ENCODE measurements at places on chromosomes 7 and 10. TPM values are rescaled to one million over a fixed set of nuclear protein-coding genes. Genes with fewer than 3 reads are reported as not detected.

GRCh38 chr10:93437086-93437945 is 44.8 kb downstream of the MYOF start:
- DNase-seq: peak; percentile 98

- peak; percentile 60 for DNase-seq
Measured at GRCh38 chr7:116713918-116714317, 41.9 kb downstream of the MET start.

GRCh38 chr7:136009488-136010079 is 32.4 kb upstream of the MTPN start:
- peak; percentile 27 for DNase-seq

DNA sequence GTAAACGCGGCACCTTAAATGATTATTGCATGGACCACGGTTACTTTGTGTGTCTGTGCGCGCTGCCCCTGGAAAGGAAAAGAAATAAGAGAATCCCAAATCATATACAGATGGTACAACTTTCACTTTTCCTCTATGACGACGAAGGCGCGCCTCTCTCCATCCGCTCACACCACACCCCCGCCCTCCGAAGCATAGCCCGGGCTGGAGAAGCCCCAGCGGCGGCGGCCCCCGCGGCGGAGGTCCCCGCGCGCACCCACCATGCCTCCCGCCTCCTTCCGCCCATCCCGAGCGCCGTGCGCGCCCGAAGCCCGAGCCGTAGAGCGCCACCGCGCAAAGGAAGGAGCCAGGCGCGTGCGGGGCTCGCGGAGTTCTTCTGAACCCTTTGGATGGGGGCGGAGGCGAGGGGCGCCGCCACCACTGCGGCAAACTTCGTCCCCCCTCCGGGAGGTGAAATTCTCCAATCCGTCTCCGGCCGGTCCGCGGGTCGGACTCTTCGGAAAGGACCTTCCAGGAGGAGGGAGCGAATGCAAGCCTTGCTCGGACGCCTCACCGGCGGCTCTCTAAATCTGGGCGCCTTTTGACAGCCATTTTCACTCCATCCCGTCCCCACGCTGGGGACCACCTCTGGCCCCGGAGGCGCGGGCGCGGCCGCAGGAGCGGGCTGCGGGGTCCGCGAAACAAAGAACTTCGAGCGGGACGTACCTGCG is 588 bp downstream of the GLI3 start:
- peak; percentile 55 for DNase-seq

GRCh38 chr7:51013861-51014511 is 231.3 kb upstream of the GRB10 start:
- DNase-seq: no peak

DNA sequence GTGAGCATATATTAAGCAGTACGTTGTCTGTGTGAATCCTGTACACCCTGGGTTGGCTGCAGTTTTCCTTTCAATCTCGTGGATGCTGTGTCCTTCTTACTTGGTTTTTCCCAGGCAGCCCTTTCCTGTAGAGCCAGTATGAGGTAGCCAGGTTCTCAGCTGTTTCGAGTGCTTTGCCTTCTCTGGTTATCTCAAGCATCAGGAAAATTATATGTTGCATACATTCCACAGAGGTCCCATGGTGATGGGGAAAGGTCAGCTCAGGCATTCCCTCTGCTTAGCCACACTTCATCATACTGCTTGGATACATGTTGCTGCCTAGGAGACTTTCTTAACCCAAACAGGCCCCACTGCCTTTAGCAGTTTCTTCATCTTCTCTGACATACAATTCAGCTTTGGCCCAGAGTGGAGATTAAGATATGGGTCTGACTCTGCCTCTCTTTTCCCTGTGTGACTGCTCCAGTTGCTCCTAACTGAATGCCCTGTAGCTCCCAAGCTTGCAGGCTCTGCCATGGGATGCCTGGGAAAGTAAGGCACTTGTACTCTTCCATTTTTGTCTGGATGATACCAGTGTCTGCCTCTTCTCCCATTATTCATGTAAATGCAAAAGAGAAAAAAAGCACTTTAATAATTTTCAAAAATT is 11.3 kb downstream of the GNAI1 start:
- peak; percentile 62 for DNase-seq

HOXA9 gene
- 74.8 TPM for total RNA-seq

STEAP4 gene
- 0.29 TPM for total RNA-seq

ACTR3C gene
- 2.8 TPM for total RNA-seq

CNPY1 gene
- total RNA-seq: not detected

All from A172 (cell line).